Dorsolateral prefrontal cortex (tissue), 122 donors: ENCODE measurements at places on chromosomes 16 and 17.

DNA sequence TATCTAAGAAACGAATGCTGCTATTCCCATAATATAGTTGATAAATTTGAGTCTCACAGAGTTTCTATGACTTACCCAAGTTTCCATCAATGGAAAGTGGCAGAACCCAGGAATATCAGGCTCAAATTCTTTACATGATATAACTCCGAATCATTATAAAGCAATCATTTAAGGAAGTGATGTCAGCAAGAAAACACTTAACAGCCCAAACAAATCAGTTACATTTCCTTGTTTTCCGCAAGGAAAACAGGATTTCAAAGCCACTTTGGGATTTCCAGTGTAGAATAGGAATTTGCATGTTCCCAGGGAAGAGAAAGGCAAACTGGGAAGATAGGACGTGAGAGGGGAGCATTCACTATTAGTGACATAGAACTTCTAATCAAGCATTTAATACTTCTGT, 311.4 kb upstream of the GOT2 start:
- no peak for DNase-seq

DNA sequence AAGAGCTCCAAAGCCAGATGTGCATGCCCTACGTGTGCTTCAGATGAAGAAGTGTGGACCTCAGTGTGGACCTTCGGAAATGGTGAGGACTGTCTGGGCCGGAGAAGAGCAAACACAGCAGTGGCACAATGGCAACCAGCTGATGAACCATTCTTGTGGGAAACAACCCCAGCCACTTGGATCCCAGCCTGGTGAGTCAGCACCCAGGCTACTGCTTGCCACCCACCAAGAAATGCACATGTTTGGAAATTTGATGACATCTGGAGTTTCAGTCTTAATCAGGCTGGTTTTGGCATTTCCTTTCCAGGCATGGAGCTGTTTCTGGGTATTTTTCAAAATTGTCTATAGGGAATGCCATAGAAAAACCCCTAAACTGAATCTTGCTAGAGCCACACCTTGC, 42.7 kb downstream of the DYNLRB2 start:
- no peak for DNase-seq

DNA sequence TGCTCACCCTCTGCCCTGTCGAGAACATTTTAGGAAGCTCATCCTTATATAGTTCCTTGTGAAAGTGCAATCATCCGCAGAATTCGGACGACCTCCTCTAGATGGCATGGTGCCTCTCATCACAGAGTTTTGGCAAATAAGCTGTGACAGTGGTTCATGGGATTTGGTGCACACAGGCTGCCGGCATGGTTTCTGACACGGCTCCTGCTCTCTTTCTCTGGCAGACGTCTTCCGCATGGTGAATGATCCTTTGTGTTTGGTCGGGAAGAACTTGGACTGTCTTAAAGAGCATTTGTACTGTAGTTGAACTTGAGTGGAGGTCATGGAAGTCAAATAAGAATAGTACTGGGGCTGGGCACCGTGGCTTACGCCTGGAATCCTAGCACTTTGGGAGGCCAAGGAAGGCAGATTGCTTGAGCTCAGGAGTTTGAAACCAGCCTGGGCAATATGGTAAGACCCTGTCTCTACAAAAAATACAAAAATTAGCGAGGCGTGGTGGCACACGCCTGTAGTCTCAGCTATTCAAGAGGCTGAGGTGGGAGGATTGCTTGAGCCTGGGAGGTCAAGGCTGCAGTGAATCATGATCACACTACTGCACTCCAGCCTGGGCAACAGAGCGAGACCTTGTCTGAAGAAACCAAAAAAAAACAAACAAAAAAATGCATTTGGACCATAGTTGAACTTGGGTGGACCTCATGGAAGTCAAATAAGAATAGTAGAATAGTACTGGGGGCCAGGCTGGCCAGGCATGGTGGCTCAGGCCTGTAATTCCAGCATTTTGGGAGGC, 34.7 kb upstream of the NAT9 start:
- no peak for DNase-seq

GRCh38 chr16:30963925-30964511, 6.5 kb downstream of the SETD1A start:
- no peak for DNase-seq

DNA sequence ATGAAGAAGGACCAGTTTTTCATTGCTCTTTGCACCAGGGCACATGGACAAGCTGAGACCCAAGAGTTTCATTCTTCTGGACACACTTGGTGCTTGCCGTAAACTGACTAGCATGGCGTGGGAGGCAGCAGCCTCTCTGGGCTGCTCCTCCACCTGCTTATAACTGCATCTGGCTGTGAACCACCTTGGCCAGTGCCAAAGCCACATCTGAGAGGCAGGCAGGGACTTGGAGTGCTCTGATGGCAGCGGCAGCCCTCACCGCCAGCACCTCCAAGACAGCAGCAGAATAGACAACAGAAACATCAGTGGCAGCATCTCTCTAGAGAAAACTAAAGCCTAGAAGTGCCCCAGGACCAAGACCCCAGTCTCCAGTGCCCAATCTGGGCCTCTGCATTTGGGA, 4.7 kb downstream of the KRT37 start:
- DNase-seq = no peak
